Activated CD4-positive, alpha-beta T cell treated with anti-CD3 and anti-CD28 coated beads, Interleukin-2, amount 50 U/mL, for 48 hours (primary cell): ENCODE measurements at places on chromosomes 4 and X.

DNA sequence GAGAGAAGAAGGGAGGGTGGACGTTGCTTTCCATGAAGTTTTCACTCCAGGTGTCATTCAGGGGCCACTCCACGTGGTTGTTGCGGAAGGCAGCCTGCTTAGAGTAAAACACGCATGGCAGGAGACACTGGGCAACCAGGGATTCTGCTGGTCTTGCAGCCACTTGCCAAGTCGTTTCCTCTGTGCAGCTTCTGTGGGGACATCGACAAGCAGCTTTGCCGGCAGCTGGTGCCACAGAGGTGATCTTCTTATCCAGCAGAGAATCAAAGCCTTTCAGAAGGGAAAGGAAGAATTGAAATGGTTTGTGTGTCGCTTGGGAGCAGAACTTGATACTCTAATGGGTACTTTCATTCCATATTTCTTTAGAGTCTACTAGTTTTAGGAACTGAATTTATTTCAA lies 867.1 kb upstream of the TENM3 start:
- no peak for DNase-seq

DNA sequence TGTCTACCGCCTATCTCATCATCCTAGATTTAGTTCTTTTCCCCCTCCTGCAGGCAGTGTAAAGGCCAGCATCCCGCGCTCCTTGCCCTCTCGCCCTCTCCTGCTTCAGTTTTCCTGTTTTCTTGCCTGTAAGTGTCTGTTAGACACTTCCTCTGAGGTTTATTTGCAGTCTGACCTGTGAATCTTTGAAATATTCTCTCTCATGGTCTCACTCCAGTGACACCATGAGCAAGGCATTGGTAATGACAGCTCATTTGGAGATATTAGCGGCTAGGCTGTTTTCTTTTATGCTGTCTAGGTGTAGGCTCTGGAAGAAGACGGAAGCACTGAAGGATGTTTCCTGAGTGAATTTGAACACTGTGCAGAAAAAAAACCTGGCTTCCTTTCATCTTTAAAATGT lies 179.6 kb downstream of the KDR start:
- DNase-seq: no peak

GRCh38 chr4:81049907-81050306 lies 19.4 kb downstream of the BMP3 start:
- DNase-seq: no peak

GRCh38 chr4:116143198-116143597 lies 942.2 kb downstream of the TRAM1L1 start:
- DNase-seq: no peak

DNA sequence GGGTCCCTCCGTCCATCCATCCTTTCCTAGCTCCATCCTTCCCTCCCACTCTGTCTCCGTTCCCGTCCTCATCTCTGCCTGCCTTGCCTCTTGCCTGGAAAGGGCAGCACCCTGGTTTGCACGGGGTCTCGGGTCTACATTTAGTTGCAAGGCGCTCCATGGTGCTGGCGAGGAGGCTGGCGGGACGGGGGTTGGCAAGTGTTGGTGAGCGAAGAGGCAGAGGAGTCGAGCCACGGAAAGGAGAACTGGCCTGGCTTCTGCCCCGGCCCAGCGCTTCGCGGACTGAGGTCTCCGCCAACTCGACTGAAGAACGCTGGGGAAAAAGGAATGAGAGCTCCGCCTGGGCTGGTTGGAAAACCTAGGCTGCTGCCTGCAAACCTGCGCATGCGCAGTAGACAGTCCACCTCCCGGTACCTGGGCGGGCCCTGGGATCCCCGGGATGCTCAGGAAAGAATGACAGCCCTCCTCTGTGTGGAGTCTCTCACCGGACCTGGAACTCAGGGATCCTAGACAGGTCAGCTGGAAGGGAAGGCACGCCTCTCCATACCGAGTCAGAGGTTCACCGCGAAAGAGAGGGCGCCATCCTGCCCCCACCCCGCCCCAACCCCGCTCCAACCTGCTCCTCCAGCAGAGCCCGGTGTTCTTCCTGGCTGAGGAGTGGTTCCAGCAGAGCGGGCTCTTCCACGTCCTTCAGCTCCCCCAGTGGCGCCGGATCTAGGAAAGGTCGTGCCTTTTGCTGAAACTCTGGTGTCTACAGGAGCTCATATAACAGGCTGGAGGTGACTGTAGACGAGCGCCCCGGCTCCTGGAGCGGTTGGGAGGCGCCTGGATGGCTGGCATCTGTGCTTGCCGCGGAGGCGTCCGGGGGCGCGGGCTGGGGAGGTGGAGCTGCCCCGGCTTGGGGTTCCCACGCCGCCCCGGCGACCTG lies 6.0 kb downstream of the FRG2 start:
- peak; percentile 41 for DNase-seq

DNA sequence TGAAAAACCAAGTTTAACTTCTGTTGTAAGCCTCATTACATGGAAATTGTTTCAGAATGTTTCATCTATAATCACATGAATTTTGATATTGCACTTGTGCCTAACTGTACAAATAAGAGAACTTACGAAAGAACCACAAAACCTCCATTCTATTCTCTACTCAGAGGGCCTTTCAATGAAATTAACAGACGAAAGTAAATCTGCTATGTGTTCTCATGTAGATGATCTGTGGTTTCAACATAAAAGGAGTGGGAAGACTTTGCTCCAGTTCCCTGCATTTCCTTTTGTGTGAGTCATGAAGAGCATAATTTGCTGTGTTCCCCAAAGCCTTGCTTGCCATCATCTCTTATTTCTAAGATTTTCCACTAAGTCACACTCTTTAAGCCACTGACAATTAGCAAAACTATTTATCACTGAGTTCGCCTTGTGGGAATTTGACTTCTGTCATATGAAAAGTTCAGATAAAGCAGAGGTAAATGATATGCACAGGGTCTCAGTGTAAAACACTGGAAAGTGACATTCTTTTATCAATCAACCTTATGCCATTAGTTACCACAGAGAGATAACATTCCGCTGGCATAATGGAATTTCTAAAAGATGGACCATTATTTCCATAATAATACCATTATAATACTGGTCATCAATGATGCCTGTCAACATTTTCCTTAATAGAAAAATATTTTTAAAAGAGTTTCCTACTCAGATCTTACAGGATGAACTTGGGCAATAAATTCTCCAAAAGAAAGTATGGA lies 329.8 kb downstream of the NR3C2 start:
- no peak for DNase-seq

GRCh38 chr4:159041054-159042034 lies 61.5 kb upstream of the RAPGEF2 start:
- DNase-seq: no peak

DNA sequence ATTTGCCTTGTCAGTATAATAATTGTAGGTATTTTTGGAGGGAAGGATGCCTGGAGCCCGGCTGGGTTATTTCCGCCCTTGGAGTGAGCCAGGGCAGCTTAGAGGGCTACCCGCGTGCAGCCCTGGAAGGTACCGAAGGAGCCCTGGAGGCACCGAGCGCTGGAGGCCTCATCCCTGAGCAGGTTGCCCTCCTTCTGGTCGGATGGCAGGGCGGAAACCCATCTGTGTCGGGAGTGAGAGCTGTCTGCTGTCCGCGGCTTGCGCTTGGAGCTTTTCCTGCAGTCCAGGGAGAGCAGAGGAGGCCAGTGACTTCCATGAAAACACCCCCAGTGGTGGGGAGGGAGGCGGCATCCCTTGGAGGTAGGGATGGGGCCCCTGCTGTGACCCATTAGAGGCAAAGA lies 122.1 kb downstream of the TBL1X start:
- DNase-seq: no peak

DNA sequence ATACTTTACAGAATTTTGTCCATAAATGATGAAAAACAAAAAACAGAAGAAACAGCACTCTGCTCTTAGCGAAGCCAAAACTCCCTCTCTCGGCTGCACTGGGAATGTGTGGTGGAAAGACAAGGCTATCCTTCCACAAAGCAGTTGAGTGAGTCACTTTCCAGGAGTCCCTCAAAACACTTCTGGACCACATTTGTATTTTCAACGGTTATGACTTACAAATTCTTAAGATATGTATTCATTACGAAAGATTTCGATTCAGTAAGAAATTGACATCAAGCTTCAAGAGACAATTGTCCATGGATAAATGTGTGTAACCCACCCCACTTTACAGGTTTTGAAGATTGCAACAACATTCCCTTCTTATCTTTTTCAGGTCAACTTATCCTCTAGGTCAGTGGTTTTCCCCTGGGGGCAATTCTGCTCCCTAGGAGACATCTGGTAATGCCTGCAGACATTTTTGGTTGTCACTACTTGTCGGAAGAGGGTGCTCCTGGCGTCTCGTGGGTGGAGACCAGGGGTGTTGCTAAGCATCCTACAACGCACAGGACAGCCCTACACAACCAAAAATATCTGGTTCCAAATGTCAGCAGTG lies 66.7 kb upstream of the MTNR1A start:
- no peak for DNase-seq
